ENCODE measurements at places on chromosomes 1 and 21. TPM values are rescaled to one million over a fixed set of nuclear protein-coding genes. Genes with fewer than 3 reads are reported as not detected.

GRCh38 chr1:165826565-165827267, 698 bp upstream of the UCK2 start:
- no peaks in the 10 kb centered on the region for H3K27me3 ChIP-seq
- no peak for DNase-seq

DNA sequence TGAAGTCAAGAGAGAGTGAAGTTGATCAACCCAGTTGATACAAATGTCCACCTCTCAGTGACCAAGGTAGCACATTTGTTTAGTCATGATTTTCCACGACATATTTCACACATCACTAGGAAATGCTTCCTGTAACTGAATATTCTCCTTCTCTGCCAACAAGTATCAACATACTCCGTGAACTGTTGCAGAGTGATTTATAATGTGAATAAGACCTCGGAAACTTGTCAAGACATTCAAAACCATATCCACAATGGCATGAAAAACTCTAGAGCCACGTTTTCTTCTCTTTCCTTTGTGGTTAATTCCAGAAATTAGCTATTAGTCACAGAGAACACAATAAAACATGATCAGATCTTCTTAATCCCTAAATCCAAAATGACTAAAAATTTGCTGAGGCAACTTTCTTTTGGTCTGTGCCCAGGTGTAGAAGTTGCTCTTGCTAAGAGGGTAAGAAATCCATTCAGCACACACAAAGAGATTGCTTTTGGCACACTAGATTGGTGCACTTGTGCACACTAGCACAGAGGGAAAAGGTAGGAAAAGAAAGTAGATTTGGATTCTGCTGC, 244.3 kb upstream of the NRIP1 start:
- DNase-seq = peak; percentile 60
- H3K27ac ChIP-seq = no peak overlapping the region
- no peak overlapping the region for H3K4me3 ChIP-seq
- H3K36me3 ChIP-seq = no peaks in the 10 kb centered on the region

DNA sequence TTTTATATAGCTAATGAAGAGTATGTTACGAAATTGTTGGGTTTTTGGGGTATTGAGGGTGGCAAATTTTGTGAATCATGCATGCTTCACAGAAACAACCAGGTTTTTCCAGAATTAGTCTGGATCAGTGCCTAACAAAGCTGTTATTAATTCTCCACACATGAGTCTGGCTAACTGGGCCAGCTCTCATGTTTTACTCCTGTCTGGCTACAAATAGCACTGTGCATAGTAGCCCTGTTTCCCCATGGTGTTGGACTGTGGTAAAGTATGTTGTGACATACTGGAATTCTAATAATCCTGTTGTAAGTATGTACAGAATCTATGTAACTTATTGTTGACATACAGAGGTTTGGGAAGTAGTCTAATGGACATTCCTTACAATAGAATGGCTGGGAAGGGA, 35.8 kb downstream of the S100B start:
- H3K27ac ChIP-seq = no peak overlapping the region
- peaks cover 32% of the 10 kb centered on the region for H3K36me3 ChIP-seq
- H3K4me1 ChIP-seq = no peaks in the 10 kb centered on the region
- no peak for DNase-seq
- H3K27me3 ChIP-seq = no peaks in the 10 kb centered on the region

GRCh38 chr1:27102707-27103468, 52.0 kb downstream of the SLC9A1 start:
- peaks cover 16% of the 10 kb centered on the region for H3K4me1 ChIP-seq
- H3K36me3 ChIP-seq = no peaks in the 10 kb centered on the region
- H3K4me3 ChIP-seq = no peak overlapping the region
- DNase-seq = no peak

DNA sequence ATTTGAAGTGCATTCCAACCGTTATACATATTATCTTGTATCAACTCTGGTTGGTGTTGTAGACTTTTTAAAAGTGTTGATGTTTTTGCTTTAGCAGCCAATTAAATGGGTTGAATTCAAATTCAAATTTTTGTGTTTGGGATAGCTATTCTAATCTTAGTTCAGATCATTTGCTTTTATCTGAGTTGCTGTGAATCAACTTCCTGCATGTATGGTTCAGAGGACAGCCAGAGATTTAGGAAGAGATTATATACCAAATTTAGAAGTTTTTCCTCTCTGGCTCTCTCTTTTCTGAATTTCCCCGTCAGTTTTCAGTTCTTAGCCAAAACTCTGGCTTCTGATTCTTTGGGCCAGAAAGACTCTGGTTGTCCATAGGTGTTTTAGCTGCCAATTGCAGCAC, 415.5 kb downstream of the NUF2 start:
- no peak overlapping the region for H3K4me3 ChIP-seq
- H3K27ac ChIP-seq = no peak overlapping the region
- no peaks in the 10 kb centered on the region for H3K36me3 ChIP-seq
- H3K4me1 ChIP-seq = no peaks in the 10 kb centered on the region
- DNase-seq = peak; percentile 14

DNA sequence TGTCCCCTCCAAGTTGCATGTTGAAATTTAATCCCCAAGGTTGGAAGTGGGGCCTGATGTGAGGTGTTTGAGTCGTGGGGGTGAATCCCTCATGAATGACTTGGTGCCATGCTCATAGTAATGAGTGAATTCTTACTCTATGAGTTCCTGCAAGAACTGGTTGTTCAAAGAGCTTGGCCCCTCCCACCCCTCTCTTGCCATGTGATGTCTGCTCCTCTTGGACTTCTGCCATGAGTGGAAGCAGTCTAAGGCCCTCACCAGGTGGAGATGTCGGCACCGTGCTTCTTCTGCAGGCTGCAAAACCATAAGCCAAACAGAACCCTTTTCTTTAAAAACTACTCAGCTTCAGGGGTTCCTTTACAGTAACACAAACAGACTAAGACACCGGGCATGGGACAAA, 14.3 kb downstream of the G0S2 start:
- DNase-seq = no peak
- H3K4me1 ChIP-seq = peaks cover 7% of the 10 kb centered on the region
- H3K4me3 ChIP-seq = no peak overlapping the region
- no peak overlapping the region for H3K27ac ChIP-seq

GRCh38 chr21:46436621-46437020, 22.1 kb upstream of the DIP2A start:
- no peak overlapping the region for H3K4me3 ChIP-seq
- no peak for DNase-seq

The IGSF21 gene
- not detected for total RNA-seq

The FOXO6 gene
- 1.2 TPM for total RNA-seq

The C1orf174 gene
- total RNA-seq = 26.1 TPM
